Thyroid gland (tissue), 4 donors: ENCODE measurements at places on chromosomes 6 and 20. TPM values are rescaled to one million over a fixed set of nuclear protein-coding genes. Genes with fewer than 3 reads are reported as not detected.

Gene MEP1A
- total RNA-seq = not detected

DNA sequence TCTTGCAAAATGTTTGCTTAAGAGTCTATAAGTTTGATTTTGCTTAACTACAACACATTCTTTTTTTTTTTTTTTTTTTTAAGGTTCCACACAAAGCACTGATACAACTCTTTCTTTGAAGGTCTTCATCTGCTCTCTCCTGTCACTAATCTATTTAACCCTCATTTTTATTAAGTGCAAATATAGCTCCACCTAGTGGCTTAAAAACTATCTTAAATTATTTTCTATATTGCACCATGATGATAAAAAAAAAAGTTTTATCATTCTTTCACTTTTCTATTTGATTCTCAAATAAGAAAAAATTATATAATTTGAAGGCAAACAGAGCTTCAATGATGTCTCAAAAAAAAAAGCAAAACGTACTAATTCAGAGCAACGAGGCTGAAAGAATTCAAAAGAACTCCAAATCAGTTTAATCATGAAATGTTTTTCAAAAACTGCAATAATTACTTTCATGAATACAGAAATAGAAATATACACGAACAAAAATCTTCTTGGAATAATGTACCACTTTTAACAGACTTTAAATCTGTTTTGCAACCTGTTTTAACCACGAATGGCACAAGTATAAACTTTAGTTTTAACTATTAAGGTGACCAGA lies 12.8 kb downstream of the ESF1 start:
- no peak for DNase-seq

GRCh38 chr20:3613821-3614440 lies 49.3 kb downstream of the GFRA4 start:
- peak; percentile 56 for DNase-seq

GRCh38 chr20:574297-574942 lies 30.8 kb upstream of the CSNK2A1 start:
- DNase-seq = no peak

- DNase-seq = no peak
These were observed 33.1 kb upstream of the ASF1A start for GRCh38 chr6:118860880-118861279.

DNA sequence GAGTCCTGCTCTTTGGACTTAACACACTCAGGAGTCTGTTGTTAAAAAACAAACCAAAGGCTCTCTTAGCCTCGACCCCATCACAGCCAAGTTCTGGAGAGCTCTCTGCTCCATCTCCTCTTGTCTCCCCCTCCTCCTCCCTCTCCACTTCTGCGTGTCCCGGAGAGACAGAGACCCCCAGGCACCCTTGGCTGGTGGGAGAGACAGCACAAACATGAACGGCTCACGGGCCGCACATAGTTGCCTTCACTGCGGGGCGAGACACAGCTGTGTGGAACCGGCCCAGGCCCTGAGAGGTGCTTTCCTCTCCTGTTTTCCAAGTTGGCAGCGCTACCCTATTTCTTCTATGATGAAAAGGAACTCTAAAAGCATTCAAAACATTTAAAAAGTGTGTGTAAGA lies 23.3 kb upstream of the MYT1 start:
- no peak for DNase-seq

Gene ADAM33
- 16.0 TPM for total RNA-seq
